Liver (tissue), 10 donors: ENCODE measurements at places on chromosomes 12 and 14.
A peak's percentile ranks its signal among the peaks of the same experiment; 100 is the strongest.

GRCh38 chr14:104099096-104100041, 13.9 kb downstream of the ASPG start:
- no peak for DNase-seq

DNA sequence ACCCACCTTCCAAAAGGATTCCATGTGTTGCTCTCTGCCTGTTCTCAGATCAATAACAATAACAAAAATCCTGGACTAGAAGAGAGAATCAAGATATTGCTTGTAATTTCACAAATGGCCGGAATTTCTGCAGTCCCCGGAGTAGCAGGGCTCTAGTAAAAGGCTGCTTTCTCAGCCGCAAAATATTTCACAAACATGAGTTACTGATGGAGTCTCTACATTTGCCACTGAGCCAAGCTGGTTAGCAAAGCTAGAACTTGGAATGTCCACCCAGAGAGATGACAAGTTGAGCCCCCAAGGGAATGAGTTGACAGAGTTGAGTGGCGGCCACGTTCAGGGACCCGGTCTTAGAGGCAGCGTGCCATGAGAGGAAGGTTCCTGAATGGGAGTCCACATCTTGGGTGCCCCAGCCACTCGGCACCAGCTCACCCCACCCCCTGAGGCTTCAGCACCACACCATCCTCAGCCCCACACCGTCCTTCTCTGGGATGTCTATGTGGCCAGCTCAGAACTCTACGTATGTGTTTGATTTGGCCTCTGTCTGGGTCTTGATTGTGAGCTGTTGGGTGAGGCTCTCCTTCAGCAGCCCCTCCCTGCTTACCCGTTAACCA, 15.9 kb downstream of the FBLN5 start:
- no peak for DNase-seq

DNA sequence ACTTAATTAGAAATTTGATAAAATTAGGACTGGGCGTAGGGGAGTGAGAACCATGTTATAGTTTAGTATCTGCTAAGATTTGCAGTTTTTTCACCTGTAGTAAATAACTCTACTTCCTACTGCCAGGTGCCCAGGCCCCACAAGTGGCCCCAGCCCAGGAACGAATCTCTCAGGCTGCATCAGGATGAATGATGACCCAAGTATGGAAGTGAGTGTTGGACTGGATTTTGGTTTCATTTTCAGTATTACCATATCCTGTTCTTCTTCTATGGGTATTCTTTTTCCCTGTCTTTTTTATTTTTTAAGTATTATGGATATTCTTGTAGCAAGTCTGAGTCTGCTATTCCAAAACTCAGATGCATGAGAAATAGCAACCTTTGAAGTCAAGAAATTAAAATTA, 120.3 kb upstream of the BCAT1 start:
- DNase-seq, result no peak

- DNase-seq, result no peak
Measured at GRCh38 chr12:41058266-41058665, 129.9 kb upstream of the PDZRN4 start.

- peak; percentile 44 for DNase-seq
Measured at GRCh38 chr12:14723763-14724162, 27.4 kb upstream of the GUCY2C start.

GRCh38 chr14:92969871-92970270, 46.9 kb downstream of the CHGA start:
- DNase-seq, result no peak

DNA sequence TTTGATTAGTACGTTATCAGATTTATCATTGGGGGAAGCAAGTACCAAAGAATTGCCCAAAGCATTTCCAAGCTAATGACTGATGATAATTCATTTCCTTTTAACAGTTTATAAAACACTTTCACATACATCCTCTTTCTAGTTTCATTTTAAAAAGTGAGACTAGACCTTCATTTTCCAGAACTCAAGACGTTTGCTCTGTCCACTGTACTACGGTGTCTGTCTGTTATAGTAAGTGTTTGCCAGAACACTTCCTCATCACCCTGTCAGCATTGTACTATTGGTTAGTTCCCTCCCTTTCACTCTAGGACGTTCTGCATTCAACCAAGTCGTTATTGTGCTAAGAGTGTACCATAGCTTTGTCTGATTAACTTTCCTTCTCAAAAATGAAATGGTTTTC, 81.7 kb upstream of the TMEM263 start:
- DNase-seq, result no peak

GRCh38 chr14:48771717-48772116, 814.5 kb downstream of the RPS29 start:
- DNase-seq, result no peak

DNA sequence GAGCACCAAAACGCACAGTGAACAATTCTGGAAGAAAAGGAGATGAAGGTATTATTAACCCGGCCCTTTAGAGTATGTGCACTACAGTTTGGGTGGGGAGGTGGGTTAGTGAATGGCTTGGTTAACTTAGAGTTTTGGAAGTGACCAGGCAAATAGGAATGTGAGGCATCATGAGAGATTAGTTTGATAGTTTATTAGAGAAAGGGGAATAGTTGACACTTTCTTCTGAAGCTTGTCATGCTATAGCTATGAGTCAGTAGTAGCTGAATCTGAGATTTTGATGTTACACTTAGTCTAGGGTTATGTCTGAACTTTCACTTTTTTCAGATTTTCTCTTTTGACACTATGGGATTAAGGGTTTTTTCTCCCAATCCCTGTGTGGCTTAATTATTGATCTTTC, 567.2 kb downstream of the SNAPC1 start:
- DNase-seq, result no peak

- no peak for DNase-seq
Measured at GRCh38 chr14:85587151-85587711, 57.3 kb downstream of the FLRT2 start.

DNA sequence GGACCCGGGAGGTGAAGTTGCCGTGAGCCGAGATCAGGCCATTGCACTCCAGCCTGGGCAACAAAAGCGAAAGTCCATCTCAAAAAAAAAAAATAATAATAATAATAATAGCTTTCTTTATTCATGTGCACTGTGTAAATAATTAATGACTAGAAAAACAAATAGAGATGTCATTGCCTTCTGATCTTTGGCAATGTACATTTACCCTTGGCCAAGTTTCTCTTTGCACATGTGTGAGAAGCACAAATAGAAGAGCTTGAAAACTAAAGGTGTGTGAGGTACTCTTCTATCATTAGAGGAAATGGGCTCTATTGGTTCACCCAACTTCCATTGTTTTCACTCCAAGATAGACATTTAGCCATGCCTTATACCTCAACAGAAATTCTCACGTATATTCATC, 170.1 kb upstream of the PDZRN4 start:
- DNase-seq, result no peak

GRCh38 chr14:77264466-77265186, 6.4 kb downstream of the NGB start:
- DNase-seq, result no peak

DNA sequence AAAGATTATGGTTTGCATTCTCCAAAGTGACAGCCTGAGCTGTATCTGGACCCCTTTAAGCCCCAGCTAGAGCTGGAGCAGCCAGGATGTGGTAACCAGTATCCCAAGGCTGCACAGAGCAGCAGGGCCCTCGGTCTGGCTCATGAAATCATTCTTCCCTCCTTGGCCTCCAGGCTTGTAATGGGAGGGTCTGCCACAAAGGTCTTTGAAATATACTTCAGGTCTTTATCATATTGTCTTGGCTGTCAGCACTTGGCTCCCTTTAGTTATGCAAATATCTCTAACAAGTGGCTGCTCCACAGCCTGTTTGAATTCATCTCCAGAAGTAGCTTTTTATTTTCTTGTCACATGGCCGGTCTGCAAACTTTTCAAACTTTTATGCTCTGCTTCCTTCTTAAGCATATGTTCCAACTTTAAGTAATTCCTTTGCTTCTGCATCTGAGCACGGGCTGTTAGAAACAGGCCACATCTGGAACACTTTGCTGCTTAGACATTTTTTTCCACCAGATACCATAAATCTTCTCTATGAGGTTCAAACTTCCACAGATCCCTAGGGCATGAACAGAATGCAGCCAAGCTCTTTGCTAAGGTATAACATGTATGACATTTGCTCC, 663.4 kb upstream of the MIS18BP1 start:
- no peak for DNase-seq

DNA sequence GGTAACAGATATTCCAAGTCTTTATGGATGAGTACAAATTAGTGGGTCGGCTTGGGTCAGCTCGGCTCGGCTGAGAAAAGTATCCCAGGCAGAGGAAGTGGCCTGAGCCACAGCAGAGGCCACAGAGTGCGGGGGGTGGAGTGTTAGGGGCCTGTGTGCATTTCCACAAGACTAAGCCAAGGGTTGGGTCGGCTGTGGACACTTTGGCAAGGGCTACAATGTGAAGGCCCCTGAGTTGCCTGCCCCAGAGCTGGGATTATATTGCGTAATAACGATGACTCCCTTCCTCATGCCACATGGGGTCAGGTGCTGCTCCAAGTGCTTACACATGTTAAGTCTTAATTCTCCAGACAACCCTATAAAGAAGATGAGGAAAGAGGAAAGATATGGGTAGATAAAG, 11.4 kb downstream of the EVL start:
- no peak for DNase-seq

- no peak for DNase-seq
Measured at GRCh38 chr14:20803223-20803622, 579 bp upstream of the RNASE1 start.

DNA sequence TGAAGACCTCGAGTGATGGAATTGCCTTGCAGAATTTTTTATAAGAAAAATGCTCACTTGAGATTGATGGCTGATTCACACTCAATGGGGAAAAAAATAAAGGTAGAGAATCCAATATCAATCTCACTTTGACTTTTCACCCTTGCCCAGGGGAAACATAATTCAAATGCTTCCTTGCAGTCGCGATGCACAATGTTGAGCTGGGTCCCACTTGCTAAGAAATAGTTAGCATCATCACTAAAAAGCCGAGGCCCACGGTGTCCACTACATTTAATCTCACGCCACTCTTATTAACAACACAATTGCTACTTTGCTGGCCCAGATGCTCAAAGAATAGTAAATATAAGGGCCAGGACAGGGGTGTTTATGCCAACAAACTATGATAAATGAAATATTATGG, 223.4 kb downstream of the SPTSSA start:
- no peak for DNase-seq

DNA sequence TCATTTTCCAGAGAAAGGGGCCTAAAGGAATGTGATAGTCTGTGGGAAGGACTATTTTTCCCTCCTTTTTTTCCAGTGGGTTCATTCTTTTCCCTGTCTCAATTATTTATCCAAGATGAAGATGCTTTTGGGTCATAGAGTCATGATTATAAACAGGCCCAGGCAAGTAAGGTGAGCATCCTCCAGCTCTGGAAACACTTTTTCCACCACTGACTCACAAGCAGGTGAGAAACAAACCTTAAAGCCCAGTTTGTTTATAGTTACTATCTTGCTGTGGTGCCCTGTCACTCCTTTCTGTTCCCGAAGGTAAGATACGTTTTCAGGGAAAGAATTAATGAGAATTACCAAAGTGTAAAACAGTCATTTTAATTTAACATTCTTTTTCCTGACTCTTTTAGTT, 107.7 kb upstream of the IFNG-AS1 start:
- DNase-seq, result no peak

DNA sequence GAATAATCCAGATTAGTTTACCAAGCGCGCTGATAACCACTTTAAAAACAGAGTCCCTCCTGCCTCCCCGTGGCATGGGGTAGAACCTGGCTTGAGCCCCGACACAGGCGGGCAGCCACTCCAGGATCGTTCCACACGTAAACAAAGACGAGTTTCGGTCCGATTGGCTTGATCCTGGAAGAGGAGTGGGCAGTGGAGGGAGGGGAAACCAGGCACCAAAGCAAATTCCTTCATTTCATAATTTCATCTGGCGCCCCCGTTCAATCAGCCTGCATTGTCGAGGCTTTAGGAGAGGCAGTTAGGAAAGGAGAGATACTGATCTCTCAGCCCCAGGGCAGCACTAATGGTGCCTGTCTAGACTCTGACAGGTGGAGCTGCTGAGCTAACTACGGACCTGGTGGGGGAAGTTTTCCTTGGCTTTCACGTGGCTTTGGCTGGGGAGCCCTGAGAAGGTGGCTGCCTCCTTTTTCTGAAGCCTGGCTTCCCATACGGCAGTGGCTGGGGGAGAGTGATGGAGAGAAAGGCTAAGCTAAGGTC, 751 bp upstream of the GPRC5A start:
- DNase-seq, result peak; percentile 35

- DNase-seq, result no peak
Measured at GRCh38 chr14:51069055-51069454, 25.9 kb downstream of the TRIM9 start.

DNA sequence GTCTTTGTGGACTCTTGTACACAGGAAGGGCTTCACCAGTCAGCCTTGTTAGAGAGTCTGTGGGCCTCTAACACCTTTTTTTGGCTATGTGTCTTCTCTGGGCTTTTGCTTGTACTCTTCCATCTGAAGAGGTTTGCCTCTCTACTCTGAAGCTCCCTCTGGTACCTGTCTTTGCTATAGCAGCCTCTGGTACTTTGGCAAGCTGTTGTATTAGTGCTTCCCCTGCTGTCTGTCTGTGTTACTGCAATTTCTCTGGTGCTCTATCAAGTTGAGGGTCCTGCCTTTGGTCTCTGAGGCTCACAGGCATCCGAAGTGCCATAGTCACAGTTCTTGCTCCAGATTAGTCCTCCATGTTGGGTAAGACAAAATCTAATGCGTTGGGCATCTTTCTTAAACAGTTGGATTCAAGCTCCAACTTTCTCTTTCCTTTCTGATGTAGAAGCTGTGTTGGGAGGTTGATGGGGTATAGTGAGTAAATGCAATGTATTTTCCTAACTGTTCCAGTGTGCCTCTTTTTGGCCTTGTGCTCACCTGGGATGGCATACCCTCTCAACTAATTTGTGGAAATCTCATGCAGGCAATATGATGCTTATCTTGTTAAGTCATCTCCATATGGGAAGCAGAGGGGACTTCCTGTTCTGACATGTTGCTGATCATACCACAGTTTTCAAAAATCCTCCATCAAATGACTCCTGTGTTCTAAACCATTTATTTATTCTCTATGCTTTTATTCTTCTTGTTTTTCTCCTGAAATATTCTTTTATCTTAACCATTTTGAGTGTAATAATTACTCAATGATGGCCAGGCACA, 88.8 kb downstream of the ATF7IP start:
- peak; percentile 41 for DNase-seq

DNA sequence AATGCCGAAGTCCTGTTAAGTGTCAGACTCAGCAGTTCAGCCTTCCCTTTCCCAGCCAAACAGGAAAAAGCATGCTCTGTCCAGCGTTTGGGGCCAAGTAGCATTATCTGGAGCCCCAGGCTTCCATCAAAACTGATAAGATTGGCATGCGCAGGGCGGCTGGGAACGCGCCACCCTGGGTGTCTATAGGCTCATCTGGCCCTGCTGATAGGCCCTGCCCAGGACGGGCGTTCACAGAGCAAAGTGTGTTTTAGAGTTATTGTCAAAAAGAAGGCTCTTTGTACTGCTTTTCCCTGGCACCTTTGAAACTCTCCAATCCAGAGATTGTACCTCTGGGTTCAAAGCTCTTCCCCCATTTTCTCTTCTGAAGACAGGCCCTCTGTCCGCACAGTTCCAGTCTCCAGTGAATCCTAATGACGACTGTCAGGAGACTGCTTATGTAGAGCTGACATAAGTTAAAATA, at the start of gene ART4:
Gene ART4 (minus strand): TSS at position 102 of the 463 bp plus-strand sequence. CDS start 413 bp downstream, outside the sequence.
- DNase-seq, result peak; percentile 85
